ENCODE measurements at places on chromosomes 7 and 10.

- no peak for DNase-seq
These were observed 77.9 kb upstream of the MXI1 start for GRCh38 chr10:110129490-110129889.

GRCh38 chr10:132454296-132455198 lies 57.5 kb downstream of the PWWP2B start:
- DNase-seq, result no peak

GRCh38 chr7:76232698-76233097 lies 31.0 kb downstream of the SRRM3 start:
- no peak for DNase-seq

GRCh38 chr7:7720193-7720592 lies 1.8 kb upstream of the RPA3 start:
- DNase-seq, result no peak

- no peak for DNase-seq
These were observed 472.4 kb upstream of the MGMT start for GRCh38 chr10:128994598-128995143.

- DNase-seq, result no peak
These were observed 132.1 kb downstream of the PLCE1 start for GRCh38 chr10:94125856-94126255.

DNA sequence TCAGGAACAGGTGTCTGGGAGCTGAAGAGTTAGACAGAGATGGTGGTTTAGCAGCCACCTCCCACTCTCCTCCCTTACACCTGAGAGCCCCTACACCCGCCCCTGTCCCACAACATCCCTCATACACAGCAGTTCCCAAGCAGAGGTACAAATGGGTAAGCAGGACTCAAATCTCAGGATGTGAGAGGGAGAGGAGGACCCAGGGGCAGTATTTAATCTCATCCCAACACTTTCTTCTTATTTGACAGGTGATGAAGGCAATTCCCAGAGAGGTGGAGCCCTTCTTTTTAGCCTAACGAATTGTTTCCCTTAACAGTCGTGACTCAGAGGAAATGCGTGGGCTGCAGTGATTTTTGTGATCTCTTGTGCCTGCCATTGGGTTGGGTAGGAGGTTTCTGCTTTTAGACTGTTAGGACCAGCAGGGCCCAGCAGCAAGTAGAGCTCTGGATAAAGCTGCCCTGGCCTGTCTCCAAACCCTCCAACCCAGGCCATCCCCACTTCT lies 191.3 kb downstream of the HECW1 start:
- no peak for DNase-seq

DNA sequence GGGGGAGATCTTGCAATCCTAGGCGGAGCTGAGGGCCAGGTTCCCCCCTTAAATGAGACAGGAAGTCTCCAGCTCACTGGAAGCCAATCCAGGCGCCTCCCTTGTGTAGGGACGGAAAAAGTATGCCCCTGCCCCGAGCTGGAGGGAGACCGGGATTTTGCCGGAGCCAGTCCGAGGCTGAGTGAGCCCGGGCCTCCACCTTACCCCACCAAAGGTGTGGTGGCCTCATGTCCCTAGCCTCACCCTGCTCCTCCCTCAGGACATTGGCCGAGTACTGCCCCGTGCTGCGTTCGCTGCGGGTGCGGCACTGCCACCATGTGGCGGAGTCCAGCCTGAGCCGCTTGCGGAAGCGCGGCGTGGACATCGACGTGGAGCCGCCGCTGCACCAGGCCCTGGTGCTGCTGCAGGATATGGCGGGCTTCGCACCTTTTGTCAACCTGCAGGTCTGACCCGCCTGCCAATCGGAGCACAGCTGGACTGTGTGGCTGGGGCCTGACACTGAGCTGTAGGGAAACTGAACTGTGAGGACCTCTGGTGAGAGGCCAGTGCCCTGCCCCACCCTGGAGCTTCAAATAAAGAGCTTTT lies 2.0 kb downstream of the FBXL15 start:
- DNase-seq, result no peak

All from thymus (tissue), 14 donors.